Adrenal gland (tissue), 19 donors: ENCODE measurements at places on chromosomes 4 and X. TPM values are rescaled to one million over a fixed set of nuclear protein-coding genes. Genes with fewer than 3 reads are reported as not detected.

DNA sequence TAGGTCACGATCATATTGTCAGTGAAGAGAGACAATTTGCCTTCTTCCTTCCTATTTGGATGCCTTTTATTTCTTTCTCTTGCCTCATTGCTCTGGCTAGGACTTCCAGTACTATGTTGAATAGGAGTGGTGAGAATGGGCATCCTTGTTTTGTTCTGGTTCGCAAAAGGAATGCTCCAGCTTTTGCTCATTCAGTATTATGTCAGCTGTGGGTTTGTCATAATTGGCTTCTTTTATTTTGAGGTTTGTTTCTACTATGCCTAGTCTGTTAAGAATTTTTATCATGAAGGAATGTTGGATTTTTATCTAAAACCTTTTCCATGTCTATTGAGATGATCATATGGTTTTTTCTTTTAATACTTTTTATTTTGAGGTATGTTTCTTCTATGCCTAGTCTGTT, 152.3 kb upstream of the MAD2L1 start:
- DNase-seq = no peak

- DNase-seq = no peak
These were observed 87.9 kb upstream of the NR3C2 start for GRCh38 chr4:148530114-148530513.

DNA sequence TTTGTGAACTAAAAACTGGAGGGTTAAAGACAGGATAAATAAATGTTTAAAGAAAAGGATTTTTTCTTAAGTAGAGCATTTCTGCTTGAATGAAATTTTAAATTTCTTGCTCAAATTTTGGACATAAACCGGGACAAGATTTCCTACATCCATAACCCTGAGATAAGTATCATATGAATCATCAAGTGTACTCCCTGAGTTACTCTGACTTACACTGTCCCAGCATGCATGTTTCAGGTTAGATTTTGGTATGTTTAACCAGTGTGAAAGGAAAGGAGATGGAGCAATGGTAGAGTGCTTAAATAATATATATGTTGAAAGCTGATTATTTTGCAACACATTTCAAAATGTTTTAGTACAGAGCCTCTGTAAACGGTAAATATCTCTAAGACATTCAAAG, 175.2 kb downstream of the ADGRL3 start:
- no peak for DNase-seq

Gene NHS
- total RNA-seq = 5.3 TPM

GRCh38 chr4:165343353-165344191, 16.1 kb downstream of the MSMO1 start:
- DNase-seq = no peak
